ENCODE measurements at places on chromosomes 7 and 10. TPM values are rescaled to one million over a fixed set of nuclear protein-coding genes. Genes with fewer than 3 reads are reported as not detected.

DNA sequence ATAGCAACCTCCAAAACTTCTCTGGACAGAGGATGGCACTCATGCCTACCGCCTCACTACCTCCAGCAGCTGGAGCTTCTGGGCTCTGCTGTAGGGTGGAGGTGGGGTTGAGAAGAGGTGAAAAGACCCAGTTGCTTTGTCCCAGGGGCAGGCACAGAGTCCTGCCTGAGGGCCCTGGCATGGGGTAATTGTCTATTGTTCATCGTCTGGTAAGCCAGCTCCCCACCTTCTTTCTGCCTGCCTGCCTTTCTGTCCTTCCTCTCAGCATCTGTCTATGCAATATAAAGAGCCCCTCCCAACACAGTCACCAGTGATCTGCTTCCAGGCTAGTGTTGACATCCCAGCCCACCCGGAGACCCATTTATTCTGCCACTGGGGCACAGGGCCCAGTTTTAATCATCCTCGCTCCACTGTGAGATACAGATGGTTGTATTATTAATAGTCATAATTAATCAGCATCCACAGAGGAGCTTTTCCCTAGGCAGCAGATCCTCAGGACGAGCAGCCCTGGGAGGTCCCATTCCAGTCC lies 39.0 kb downstream of the ZMIZ1 start:
- DNase-seq = no peak

CASTOR2 gene
- total RNA-seq = 10.9 TPM

- peak; percentile 75 for DNase-seq
Measured at GRCh38 chr7:129845972-129846327, 106.8 kb downstream of the UBE2H start.

DNA sequence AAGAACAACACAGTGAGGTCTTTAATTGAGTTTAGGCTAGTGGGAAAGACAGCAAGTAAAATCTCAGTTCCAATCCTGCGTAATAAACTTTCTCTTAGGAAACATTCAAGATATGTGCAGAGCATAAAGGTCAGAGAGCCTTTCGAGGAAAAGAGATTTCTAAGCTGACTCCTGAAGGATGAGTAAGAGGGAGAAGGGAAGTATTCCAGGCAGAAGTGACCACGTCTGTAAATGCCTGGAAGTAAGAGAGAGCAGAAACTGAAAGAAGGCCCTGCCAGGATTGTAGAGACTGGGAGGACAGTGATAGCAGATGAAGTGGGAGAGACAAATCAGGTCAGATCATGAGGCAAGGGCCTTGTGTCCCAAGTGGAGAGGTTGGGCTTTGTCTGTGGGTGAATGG lies 41.8 kb downstream of the PNLIPRP3 start:
- no peak for DNase-seq

DNA sequence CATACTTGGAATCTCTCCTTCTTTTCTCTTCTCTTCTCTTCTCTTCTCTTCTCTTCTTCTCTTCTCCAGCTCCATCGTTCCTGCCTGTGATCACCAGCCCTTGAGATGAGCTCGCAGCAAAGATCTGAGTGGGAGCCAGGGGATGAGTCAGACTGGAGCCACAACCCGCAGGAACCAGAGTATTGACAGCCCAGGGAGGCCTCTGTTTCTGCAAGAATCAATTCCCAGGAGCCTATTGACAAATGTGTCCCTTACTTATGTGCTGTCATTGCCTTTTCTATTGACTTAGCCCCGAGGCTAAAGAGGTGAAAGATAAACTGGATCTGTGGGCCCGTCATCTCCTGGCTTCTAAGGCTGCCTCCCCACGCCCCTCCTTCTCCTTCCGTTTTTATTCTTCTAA lies 13.1 kb upstream of the HABP2 start:
- DNase-seq = peak; percentile 19

Data from fibroblast of lung (primary cell).